ENCODE measurements at places on chromosomes 4 and X.

- no peak for DNase-seq
Observed at GRCh38 chrX:72620550-72621145, 48.0 kb upstream of the HDAC8 start.

DNA sequence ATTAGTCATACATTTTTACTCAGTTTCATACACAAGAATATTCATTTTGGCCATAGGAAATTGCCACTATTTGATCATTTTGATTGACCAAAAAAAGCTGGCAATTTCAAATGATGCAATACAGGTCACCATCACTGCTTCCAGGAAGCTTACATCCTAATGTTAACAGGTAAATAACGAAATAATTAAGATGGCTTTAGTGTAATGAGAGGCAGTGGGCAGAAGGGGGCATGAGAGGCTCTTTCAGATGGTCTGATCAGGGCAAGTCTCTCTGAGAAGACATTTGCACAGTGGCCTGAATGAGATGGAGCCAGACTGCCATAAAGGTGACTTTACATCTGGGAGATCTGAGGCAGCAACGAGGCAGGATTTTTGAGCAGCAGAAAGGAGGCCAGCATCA, 170.7 kb downstream of the SLIT2 start:
- DNase-seq: no peak

DNA sequence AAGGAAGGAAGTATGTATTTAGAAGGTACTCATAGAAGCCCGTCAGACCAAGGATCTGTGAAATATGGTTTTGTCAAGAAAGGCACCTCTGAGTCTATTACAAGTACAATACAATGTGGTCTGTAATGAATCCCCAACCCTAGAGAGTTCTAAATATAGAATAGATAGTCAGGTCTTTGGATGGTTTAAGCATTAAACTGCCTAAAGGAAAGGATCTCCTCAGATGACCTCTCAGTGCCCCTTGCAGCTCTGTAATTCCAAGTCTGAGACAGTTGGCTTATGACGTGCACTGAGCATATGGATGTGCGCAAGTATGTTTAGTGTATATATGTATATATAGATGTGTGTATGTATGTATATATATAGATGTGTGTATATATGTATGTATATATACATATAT, 62.0 kb downstream of the CCSER1 start:
- DNase-seq: no peak

DNA sequence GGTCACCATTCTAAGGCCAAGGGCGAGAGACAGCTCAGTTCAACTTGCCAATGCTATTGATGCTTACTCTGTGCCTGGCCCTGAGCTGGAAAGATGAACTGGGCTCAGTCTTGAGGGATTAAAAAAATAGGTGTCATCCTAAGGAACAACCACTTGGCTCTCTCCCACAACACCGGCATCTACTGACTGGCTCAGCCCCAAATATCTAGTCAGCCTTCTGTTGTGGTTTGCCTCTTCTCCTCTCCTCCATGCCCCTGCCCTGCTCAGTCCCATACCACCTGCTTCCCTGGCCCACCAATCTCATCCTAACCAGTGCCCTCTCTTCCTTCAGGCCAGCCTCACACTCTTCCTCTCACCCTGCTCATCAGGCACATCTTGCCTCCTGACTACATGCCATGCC, 29.6 kb downstream of the KDM5C start:
- DNase-seq: no peak

- DNase-seq: peak; percentile 55
Observed at GRCh38 chrX:21778236-21778635, 20.3 kb upstream of the SMPX start.

GRCh38 chr4:86749121-86749520, 100.1 kb downstream of the SLC10A6 start:
- no peak for DNase-seq

DNA sequence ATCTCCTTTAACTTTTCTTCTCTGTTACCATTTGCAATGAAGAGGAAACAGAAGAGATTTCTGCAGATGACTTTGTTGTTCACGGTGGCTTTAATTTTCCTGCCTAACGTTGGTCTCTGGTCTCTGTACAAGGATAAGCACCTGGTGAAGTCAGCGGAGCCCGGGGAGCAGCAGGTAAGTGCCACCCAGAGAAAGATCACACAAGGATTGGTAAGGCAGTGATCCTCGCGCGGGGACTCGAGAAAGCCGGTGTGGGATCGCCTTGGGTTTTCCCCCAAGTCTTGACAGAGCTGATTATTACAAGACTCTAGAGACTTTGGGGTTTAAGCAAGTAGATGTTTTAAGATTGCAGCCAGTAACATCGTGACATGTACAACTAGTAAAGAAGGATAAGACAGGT, 1.3 kb downstream of the GALNTL6 start:
- no peak for DNase-seq

DNA sequence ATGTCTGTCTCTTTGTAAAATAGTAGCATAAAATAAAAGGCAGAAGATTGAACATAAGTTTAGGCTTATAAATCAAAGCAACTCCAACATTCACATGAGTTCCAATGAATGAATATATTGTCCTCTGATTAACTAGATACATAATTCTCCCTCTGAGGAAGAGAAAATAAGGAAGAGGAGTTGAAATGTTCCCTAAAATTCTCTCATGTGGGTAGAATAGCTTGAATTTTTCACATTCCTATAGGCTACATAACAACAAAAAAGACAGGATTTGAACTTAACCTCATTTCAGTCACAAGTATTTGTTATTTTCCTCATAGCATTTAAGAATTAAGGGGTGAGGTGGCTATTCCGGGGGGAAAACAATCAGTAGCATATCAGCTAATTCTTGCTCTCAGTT, 462.4 kb upstream of the NDST4 start:
- DNase-seq: no peak
